Effector CD4-positive, alpha-beta T cell (primary cell): ENCODE measurements at places on chromosomes 3 and 15.

DNA sequence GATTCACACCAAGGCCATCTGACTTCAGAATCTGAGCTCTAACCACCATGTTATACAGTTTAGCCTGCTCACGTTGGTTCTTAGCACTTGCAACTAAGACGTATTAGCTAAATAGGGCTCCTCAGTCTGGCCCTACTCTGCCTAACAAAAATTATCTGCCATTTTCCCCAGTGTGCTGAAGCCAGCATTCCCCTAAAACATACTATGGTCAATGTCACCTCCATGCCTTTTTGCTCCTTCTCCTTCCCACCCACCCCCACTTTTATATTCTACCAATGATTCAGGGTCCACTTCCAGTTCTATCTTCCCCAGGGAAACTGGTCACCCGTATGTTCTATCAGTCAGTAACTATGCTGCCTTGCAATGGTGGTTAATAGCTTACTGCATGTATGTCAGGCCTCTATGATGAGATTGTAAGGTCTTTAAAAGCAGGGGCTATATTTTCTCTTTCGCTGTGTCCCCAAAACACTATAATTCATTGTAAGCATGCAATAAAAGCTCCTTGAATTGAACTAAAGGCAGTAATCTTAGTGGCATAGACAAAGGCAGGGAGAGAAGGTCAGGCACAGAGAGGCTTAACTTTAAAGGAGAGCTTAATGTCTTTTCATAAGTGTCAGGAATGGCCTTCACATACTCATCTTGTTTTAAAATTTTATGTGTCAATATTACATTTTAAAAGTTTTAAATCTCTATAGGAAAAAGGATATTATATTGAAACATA is 23.3 kb downstream of the POPDC2 start:
- DNase-seq = no peak

DNA sequence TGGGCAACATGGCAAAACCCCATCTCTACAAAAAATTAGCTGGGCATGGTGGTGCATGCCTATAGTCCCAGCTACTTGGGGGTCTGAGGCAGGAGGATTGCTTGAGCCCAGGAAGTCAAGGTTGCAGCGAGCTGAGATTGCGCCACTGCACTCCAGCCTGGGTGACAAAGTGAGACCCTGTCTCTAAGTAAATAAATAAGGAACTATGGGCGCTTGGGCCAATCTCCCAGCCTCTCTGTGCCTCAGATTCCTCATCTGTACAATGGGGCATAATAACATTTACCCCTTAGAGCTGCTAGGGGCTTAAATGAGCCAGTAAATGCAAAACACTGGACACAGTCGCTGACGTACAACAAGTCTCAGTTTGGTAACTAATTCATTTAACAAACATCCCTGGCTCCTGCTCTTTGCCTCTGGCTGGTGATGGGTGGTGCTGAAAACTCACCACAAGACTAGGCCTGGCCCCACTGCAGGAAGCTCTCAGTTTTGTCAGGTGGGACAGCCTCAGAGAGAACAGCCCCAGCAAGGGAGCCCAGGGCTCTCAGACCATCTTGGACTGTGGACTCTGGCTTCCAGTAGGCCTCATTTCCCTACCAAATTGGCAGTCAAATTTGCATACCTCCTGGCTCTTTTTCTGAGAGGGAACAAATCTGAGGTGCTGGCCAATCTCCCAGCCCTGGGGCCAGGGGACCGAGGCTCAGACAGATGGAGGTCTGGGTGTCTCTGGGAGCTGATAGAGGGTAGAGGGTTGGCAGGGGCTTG is 6.4 kb upstream of the TBC1D2B start:
- DNase-seq = no peak

DNA sequence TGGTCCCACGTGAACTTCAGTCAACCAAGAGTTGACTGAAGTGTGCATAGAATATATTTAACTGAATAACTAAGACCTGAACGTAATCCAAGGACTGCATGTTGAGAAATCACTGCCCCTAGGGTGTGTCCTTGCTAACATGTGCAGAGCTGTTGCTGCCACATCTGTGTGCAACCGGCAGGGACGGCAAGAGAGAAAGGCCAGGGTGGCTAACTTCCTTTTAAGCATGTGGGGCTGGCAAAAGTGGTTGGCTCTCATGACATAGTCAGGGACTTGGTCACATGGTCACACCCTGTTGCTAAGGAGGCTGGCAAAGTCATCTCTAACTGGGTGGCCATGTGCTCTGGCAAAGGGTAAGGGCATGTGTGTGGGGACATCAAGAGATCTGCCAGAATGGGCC is 52.4 kb downstream of the GASK1A start:
- no peak for DNase-seq

DNA sequence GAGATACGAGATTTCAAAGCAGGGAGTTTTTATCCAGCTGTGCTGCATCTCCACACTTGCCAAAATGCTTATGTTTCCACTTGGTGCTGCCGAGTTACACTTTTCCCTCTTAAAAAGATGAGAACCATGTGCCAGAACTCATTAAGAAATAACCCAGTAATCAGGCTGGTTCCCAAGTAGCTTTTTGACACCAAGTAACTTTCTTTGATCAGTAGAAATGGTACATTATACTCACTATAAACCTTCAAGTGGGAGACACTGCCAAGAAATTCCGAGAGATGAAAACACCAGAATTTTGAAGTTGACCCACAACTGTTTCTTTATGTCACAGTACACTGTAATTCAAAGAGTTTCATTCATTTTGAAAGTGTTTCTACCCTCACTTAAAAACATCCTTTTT is 164.6 kb upstream of the CCDC54 start:
- no peak for DNase-seq

GRCh38 chr3:17258823-17259436 is 374.2 kb downstream of the PLCL2 start:
- peak; percentile 4 for DNase-seq

DNA sequence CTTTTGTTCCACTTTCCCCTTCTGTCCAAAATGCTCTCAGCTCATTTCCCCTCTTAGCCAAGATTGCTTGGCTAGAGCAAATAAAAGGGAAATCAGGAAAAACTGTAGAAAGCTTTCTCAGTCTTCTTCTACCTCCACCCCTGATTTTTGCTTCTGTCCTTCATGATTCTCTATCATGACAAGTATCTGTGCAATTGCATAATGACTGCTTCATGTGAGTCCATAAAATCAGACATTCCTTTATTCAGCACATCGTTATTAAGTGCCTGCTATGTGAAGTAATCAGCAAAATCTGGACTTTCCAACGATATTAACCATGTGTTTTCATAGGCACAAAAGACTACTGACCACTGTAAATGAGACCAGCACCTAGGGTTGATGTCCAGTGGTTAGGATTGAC is 321.5 kb upstream of the CBLB start:
- DNase-seq = no peak

DNA sequence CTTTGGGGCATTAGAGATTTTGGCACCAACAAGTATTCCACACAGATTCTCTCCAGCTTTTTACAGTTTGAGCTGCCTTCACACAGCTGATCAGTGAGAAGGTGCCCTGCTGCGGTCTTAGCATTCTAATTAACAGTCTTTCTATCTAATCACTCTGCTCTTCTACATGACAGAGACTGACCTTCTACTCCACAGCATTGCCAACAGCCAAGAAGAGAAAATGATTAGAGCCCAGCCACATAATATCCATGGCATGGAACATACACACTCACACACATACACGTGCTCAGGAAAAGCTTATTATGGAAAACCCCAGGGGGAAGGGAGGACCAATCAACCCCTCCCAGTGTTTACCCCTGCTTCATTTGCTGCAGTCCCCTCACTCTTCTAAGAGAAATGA is 76.1 kb upstream of the PPP2R3A start:
- no peak for DNase-seq
